NCI-H1105 (cell line): ENCODE measurements at places on chromosomes 11 and 22.

- DNase-seq = peak; percentile 71
These were observed 6.7 kb upstream of the MCAM start for GRCh38 chr11:119323532-119324033.

DNA sequence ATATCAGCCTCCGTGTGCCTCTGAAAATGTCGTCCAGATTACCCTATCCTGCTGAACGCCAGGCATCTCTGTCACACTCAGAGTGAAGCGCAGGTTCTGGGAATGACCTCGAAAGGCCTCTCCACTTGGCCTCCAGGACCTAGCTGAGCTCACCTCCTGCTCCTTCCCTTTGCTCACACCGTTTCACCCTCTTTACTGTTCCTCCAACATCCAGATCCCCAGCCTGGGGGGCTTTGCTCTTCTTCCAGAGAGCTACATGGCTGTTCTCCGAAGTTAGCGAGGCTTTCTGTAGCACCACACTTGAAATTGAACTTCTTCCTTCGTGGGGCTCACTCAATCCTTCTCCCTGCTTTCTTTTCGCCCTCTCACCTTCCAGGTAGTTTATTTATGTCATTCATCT, 27.9 kb downstream of the GLB1L2 start:
- DNase-seq = no peak

- no peak for DNase-seq
These were observed 406.8 kb downstream of the SHANK2 start for GRCh38 chr11:70845591-70846041.

DNA sequence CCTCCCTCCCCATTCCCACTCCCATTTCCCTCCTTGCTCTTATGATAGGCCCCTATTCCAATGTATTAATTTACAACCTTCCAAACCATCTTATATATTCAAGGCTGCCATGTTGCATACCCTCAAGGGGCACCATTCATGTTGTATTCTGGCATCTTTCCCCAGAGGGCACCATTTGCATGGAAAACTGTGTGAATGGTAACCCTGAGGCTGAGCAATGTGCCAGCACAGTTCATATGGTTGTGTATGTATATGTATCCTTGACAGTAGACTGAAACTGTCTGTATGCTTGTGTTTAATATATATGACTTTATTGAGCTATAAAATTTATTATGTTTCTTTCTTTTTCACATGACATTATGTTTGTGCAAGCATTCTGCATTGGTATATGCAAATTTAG, 7.3 kb downstream of the RASSF10 start:
- DNase-seq = no peak

GRCh38 chr11:94576306-94576705, 9.1 kb downstream of the PIWIL4 start:
- no peak for DNase-seq
